Activated CD4-positive, alpha-beta T cell treated with anti-CD3 and anti-CD28 coated beads for 4 hours (primary cell): ENCODE measurements at places on chromosomes 12 and 14.

DNA sequence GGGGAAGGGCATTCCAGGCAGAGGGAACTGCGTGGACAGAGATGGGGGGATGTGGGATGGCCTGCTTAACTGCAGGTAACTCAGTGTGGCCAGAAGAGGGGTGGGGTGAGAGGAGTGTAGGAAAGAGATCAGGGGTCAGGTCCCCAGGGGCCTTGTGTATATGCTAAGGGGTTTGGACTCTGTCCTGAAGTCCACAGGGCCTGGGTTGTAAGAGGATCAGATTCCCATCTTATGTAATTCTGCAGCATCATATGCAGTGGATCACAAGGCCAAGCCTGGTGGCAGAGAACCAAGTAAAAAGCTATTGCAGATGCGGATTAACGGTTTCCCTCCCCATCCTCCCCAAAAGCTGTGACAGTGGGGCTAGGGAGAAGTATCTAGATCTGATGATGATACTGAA, 8.7 kb downstream of the TCTN1 start:
- no peak for DNase-seq

- peak; percentile 16 for DNase-seq
These were observed 250.2 kb upstream of the OR4E1 start for GRCh38 chr14:21923820-21924219.

- DNase-seq: no peak
These were observed 6.9 kb downstream of the MLEC start for GRCh38 chr12:120693848-120694247.

DNA sequence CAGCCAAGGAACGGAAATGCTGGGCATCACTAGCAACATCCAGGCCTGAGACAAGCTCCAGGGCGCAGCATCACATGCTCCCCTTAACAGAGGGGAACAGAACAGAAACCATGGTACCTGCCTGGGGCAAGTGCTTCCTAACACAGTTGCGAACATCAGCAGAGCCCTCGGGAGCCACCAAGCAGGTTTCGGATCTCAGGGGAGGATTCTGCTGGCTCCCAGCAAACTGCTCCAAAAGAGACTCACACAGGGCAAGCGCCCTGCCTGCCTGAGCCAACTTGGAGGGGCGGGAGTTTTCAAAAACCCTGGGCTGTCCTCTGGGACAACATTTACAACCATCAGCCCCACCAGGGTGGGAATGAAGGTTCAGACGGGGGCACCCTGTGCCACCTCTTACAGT, 19.6 kb downstream of the CHGA start:
- DNase-seq: no peak

DNA sequence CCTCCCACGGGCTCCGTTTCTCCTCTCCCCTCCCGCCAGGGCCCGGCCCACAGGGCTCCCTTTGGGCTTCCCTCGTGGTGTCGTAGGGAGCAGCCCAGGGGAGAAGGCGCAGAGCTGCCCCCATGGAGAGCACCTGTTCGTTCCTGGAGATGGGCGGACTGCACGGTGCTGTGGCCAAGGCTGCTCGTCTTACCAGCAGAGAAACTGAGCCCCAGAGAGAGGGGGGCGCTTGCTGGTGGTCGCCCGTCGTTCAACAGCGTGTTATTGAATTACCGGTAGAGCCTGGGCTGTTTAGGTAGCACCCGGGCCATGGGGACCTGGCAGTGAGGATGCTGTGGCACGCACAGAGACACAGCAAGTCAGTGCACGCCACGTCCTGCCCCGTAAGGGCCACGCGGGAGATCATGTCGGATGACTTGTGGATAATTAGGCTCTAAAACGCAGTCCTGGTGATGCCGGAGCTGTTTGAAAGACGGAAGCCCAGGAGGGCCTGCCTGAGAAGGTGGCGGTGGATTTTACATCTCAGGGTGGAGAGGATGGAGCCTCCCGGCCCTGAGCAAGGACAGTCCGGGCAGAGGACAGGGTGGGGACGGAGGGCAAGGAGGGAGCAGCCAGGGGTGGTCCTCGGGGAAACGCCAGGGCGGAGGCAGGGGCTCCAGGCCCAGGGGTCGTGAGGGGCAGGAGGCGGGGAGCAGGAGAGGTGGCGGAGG, 134.4 kb downstream of the ADGRD1 start:
- DNase-seq: no peak

- DNase-seq: no peak
These were observed 38.7 kb downstream of the RASAL1 start for GRCh38 chr12:113096675-113097461.

DNA sequence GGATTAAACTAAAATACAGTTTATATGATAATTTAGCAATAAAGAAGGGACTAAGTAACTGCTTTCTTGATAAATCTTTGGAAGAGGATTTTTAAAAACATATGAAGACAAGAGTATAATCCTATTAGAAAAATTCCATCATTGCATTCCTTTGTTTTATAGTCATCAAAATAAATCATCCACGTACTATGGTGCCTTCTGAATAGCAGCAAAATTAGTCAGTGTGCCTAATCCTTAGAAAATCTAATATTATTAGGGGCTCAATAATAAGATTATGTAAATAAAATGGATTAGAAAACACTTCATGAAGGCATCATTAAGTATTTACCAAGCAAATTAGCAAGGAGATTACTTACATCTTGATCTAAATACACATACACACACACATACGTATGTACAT, 102.1 kb downstream of the KCNH5 start:
- DNase-seq: no peak
